ENCODE measurements at places on chromosomes 7 and 10.
A peak's percentile ranks its signal among the peaks of the same experiment; 100 is the strongest.

- DNase-seq = no peak
These were observed 89.3 kb downstream of the ZMYND11 start for GRCh38 chr10:224571-224970.

- no peak for DNase-seq
These were observed 43.8 kb upstream of the ZNF438 start for GRCh38 chr10:31075434-31075833.

DNA sequence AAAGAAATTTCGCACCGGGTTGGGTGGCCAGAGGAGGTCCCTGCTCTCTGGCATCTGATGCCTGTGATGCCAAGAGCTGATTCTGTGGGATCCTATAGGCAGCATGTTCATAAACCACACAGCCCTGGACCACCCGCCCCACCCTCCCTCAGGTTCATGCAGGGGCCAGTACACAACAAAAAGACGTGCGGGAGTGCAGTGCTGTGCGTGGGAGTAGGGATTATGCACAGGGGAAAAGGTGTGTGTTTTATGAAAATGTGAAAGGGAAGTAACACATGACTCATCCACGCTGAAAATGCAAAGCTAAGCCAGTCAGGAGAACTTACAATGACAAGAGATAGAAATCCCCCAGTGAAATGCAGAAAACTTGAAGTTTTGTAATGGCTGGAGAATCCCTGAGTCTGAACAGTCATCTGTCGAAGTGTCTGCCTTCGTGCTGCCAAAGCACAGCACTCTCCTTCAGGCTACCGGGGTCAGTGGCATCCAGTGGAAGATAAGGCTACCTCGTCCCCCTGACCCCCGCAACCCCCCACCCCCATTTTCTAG lies 1.1 kb downstream of the KIAA1217 start:
- no peak for DNase-seq

GRCh38 chr10:70776455-70777005 lies 8.6 kb downstream of the TBATA start:
- DNase-seq = no peak

GRCh38 chr7:75867390-75867717 lies 11.5 kb upstream of the RHBDD2 start:
- no peak for DNase-seq

DNA sequence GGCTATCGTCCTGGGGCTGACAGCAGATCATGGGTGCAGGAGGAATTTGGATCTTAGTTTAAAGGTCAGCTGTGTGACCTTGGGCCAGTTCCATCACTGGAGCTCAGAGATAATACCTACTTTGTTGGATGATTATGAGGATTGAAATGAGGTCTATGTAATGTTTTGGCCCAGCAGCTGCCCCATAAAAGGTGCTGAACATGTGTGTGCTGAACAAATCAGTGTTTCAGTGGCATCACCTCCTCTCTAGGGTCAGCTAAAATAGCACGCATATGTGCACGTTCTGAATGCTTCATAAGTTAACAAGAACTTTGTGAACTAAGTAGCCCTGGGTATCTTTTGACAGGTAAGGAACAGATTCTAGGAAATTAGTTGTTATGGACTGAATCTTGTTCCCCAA lies 84.8 kb upstream of the LRRC18 start:
- DNase-seq = no peak

DNA sequence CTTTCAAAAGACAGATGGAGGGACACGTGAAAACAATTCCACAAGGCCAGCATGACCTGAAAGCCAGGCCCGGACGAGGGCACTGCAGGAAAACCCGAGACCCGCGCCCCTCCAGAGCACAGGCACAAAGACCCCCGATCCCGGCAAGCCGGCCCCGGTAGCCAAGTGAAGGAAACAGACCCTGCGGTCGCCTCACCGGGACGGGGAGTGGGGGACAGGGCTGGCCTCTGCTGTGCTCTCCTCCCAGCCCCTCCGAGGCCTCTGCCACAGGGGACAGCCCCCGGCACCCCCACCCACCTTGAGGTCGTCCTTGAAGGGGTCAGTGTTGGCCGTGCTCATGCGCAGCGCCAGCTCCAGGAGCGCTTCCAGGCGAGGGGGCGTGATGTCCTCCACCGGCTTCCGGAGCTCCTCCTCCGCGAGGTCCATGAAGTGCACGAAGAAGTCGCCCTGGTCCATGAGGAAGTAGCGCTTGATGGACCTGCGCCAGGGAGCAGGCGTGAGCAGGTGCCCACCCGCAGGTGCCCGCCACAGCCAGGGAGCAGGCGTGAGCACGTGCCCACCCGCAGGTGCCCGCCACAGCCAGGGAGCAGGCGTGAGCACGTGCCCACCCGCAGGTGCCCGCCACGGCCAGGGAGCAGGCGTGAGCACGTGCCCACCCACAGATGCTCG lies 11.3 kb upstream of the ADAM8 start:
- no peak for DNase-seq

- no peak for DNase-seq
These were observed 13.9 kb downstream of the VCL start for GRCh38 chr10:74011770-74012169.

DNA sequence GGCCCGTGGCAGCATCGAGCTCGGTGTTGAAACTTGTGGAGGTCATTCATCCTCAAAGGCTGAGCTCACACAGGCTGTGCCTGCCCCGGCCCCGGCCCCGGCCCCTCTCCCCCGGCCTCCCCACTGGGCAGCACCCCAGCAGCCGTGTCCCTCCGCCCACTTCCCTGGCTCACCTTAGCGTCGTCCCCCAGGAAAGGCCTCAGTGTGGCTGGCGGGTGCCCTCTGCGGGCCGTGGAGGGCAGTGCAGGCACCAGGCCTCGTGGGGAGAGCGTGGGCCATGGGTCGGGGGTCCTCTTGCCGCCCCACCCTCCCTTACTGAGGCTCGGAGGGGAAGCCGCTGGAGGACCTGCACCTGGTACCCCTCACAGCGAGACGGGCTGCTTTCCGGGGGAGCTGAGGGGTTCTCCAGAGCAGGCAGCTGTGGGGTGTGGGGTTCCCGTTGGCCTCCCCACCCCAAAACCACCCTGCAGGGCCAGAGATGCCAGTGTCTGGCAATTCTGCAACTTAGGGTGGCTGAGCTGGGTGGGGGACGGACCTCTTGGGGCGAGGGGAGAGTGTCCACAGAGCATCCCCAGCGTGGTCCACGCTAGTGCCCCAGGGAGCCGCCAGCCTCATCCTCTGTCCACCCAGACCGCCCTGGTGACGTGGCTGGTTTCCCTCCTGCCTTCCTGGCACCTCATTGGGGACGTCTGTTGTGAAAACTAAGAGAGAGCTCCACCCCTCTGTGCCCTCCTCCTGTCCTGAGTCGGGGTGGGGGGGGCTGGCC lies 44.2 kb upstream of the DPYSL4 start:
- no peak for DNase-seq

- DNase-seq = no peak
These were observed 37.8 kb upstream of the GARS1 start for GRCh38 chr7:30556840-30557239.

DNA sequence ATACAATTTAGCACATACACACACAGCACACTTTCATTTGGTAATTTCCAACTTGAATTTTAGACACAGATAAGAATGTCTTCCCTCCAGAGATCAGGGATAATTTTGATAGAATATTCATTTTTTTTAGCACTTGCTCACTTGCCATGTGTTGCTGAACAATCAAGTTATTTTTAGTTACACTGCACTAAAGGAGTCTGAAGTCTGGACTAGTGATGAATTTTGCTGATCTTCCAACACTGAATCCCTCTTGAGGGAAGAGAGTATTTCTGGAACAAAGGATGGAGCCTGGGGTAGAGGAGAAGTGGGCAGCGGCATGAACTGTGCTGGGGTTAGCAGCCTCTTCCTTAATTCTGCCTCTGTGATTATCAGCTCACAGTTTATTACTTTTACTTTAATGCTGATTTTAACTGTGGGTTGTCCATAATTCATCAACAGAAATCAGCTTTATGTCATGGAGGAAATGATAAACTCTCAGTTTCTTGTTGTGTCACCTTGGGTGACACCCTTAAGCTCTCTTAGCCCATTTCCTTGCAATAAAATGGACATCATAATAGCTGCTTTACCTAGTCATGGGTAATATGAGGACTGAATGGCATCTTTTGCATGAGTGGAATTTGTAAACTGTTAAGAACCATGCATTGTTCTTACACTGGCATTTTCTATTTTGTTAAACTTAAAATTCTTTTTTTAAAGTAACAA lies 32.1 kb downstream of the SGPL1 start:
- no peak for DNase-seq

GRCh38 chr7:87091487-87092066 lies 32.1 kb upstream of the ELAPOR2 start:
- no peak for DNase-seq

DNA sequence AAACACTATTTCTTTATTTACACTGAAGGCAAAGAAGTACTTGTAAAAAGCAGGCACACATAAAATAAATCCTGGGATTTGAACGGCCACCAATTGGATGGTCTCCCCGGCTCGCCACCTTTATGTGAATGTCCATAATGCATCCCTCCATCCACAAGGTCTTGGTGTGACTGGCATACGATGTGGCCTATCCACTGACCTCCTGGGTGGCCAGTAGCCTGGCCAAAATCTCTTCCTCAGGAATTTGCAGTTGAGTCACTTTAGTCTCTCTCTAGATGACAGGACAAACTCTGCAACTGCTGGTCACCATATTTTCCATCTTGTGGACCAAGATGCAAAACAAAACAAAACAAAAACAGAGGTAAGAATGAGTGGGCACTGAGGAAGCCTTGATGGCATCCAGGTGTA lies 39.1 kb downstream of the CDK1 start:
- DNase-seq = no peak

- DNase-seq = no peak
These were observed 191.3 kb upstream of the RHOBTB1 start for GRCh38 chr10:61135276-61135721.

GRCh38 chr10:77219046-77219445 lies 418.6 kb downstream of the KCNMA1 start:
- DNase-seq = no peak

DNA sequence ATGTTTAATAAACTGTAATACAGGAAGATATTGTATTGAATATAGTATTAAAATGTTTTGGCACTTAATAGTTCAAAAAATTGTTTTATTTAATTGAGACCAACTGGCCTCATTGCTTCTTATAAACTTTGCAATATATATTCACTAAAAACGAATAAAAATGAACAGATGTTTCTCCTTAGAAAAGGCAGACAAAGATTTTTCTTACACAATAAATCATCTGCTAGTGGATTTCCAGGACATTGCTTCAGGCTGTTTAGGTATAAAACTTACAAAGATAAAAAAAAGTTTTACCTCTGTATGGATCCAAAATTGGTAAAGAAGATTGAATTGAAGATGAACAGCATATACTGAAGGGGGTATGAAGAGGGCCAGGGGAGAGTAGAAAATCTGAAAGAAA lies 143.6 kb downstream of the AGMO start:
- DNase-seq = no peak

GRCh38 chr10:17802976-17803375 lies 6.2 kb upstream of the MRC1 start:
- no peak for DNase-seq

DNA sequence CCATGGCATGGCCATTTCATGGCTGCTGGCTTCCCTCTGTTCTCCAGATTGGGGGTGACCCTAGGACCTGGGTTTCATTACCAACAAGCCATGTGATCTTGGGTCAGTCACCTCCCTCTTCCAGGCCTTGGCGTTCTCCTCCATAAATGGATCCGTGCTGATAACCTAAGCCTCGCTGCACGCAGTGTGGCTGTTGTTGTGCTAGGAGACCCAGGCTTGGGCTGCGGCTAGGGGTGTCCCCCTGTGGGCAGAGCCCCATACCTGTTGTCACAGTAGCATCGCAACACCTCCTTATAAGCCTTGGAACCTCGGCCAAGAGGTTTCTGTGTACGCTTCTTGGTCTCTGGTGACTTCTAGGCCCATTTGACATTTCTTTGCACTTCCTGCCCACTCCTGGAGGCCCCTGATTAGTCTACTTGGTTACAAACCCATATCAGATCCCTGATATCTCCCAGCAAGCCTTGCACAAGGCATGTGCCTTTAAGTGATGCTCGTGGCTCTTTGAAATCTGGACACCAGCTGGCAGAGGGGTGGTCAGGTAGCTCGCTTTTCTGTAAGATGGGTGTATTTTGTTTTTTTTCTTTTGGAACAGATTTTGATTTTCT lies 23.6 kb downstream of the ZMIZ1 start:
- DNase-seq = no peak

DNA sequence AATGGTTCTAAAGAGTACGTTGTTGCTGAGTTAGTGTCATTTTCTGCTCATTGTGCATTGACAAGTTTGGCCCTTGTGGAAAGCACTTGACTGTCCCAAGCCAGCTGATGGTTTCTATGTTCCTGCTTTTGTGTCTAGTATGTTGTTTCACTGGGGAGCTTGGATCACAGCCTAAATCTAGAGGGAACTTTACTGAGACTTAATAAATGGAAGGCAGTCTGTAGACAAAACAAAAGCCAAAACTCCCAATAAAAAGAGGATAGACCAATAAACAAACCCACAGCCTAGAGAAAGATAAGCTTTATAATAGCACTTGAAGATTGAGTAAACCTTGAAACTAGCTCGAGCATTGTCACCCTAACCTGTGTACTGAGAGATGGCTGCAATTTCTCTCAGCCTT lies 196.8 kb downstream of the ADRA2A start:
- DNase-seq = no peak

DNA sequence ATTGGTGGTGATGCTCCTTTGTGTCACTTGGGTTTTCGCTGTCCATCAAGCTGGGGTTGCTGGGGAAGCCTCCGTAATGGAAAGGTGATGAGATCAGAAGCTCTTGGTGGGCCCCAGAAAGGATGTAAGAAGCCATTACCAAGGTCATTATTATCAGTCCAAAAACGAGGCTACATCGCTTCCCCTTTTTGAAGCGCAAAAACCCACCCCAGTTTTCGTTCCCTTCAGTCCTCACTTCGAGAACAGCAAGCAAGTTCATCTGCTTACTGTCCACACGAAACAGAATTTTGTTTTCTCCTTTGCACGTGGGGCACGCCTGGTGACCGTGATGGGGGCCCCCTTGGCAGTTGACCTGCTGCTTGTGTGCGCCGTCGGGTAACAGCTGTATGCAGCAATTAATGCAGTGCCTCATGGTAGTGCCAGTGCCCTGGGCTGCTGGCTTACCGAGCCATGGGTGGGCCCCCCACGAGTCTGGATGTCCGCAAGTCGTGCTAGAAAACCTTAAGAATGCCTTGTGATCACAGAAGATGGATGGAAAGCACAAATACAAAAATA lies 47.5 kb downstream of the CHST15 start:
- no peak for DNase-seq

GRCh38 chr10:101829561-101830315 lies 11.5 kb upstream of the OGA start:
- DNase-seq = peak; percentile 34

DNA sequence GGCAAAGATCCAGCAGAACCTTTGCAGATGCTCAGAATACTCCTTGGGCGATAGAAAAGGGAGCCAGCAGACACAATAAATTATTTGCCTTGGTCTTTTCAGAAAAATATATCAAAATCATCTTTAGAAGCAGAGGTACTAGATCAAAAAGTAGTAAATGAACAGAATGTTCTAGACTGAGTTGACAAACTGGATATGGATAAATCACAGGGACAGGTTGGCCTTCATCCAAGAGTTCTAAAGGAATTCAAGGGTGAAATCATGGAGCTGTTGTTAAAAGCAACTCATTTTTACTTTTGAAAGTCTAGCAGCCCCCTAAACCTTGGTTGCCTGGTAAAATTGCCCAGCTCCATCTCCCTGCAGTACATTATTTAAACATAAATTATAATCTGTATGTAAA lies 99.1 kb downstream of the PLCE1 start:
- DNase-seq = no peak
